Psoas muscle (tissue), 8 donors: ENCODE measurements at places on chromosomes 2 and 18. TPM values are rescaled to one million over a fixed set of nuclear protein-coding genes. Genes with fewer than 3 reads are reported as not detected.
A peak's percentile ranks its signal among the peaks of the same experiment; 100 is the strongest.

Gene SKA1
- not detected for total RNA-seq

Gene SIGLEC15
- not detected for total RNA-seq

Gene CIB4
- total RNA-seq: not detected

DNA sequence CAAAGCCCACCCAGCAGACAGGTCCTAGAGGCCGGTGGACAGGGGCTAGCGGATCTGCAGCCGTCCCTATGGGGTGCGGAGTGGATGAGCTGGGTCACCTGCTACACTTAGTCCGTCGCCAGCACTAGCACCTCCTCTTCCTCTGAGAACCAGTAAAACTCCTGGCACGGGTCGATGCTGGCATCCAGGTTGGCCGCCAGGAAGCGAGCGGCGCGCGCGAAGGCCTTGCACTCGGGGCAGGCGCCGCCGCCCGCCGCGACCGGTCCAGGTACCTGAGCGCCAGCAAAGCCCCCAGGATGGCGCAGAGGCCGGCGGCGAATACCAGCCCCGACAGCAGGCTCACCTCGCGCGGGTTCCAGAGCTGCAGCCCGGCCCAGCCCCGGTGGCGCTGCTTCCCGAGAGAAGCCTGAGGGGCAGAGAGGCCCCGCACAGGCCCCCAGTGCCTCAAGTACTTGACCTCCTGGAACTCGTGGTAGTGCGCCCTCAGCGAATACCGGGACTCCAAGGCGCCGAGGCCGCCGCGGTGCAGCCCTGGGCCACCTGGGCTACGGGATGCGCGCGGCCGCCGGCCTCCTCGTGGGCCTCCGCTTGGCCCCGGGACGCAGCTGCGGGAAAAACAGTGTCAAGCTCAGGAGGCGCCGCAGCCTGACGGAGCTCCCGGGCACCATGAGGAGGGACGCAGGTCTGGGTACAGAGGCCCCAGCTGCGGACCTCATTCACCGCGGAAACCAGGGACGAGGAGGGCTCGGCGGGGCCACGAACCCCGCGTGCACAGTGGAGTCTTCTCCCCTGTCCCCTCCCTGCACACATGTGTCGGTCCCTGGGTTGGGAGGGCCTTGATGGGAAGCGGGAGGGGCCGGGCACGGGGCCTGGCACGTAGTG lies 27.5 kb upstream of the ALPP start:
- DNase-seq: no peak

- no peak for DNase-seq
These were observed 2.0 kb downstream of the TCF4 start for GRCh38 chr18:55585920-55586561.

Gene LIMS4
- total RNA-seq: 5.9 TPM

- DNase-seq: no peak
These were observed 87.1 kb upstream of the CYP1B1 start for GRCh38 chr2:38163006-38163405.

- DNase-seq: no peak
These were observed 1915.0 kb upstream of the CELF4 start for GRCh38 chr18:39480494-39481195.

- peak; percentile 69 for DNase-seq
These were observed 460 bp upstream of the ZBTB7C start for GRCh38 chr18:48409591-48410094.

DNA sequence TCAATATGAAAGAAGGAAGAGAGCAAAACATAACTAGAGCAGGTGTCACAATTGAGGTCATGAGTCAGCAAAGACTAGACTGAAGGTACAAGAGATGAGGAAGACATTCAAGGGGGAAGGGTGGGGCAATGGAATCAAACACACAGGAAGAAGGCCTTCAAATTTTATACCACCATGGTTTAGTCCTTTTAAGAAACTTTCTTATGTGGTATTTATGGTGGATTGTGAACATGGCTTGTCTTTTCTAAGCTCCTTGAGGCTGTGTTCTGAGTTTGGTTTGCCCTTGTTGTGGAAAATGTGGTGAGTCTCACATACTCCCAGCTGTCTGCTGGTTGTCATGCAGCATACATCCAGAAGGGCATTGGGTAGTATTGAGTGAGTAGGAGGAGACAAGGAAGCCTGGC lies 62.1 kb downstream of the NABP1 start:
- no peak for DNase-seq

DNA sequence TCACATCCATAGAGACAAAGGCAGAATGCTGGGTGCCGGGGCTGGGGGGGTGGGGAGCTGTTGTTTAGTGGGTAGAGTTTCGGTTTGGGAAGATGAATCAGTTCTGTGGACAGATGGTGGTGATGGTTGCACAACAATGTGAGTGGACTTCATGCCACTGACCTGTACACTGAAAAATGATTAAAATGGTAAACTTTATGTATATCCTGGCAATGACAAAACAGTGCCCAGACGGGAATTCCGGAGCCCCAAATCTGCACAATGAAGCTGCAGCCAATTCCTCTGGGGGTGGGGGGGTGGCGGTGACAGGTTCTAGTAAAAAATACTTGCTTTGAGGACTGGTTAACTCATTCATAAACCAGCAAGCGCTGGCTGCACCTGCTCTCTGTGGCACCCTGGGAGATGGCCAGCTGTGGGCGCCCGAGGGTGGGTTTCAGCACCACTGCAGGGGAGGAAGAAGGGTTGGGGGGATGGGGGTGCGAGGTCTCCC lies 81.8 kb upstream of the HPCAL1 start:
- no peak for DNase-seq

Gene RGPD3
- 0.18 TPM for total RNA-seq

DNA sequence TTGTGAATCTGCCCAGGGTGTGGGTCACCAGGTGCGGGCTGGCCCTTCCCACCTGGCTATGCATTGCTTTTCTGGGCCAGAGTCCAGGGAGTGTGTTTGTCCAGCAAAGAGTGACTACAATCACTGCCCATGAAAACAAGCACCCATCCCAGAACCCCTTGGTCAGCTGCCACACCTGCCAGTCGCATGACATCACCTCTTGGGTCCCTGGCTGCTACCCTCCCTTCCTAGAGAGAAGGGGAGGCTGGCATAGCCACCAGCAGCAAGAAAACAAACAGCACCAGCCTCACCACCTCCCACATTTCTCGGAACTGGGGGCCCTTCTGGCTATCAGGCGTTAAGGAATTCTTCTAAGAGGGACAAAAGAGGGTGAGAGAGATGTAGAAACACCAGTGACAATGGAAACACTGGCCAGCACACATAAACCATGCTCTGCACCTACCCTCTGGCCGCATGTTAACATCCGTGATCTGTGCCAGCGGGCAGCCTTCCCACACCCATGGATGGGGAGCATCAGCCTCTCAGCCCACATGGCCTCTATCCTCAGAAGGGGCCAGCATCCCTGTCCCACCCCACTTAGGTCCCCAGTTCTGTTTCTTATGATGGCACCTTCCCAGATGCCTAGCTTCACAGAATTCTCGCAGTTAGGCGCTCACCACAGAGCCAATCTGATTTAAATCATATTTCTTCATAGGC lies 109.7 kb upstream of the GLI2 start:
- no peak for DNase-seq

DNA sequence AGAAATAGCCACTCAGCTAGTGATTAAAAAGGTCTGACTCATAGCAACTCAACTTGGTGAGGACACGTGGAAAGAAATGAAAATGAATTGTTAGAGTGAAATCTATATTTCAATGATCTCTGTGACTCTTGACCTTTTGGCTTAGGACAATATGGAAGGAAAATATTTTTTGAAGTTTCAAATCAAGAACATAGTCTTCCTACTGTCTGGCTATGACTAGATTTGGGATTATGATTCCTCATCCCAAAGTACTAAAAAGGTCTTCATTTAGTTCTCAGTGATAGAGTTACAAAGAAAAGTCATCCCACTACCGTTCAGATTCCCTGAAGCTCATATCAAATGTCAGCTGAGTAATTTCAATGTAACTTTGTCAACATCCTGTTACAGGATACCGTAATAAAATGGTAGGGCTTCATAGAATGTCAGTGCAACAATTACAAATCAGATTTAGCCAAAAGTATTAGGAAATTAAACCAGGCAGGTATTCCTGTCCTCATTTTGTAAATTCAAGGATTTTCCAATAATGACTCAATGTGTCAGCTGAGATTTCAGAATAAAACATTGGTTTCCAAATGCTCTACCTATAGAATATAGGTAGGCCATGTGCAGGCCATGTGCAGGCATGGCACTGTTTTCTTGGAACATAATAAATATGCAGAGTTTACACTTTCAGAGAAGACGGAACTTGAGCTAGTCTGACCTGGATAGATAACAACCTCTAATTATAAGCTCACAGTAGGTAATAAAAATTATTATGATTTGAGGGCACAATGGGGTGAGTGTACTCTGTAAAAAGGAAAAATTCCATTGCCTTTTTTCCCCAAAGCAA lies 36.0 kb downstream of the ANKRD29 start:
- DNase-seq: no peak

- no peak for DNase-seq
These were observed 53.0 kb downstream of the ZC3H8 start for GRCh38 chr2:112201696-112202430.

GRCh38 chr2:174023591-174024523 lies 58.7 kb upstream of the SP3 start:
- DNase-seq: peak; percentile 81

GRCh38 chr2:216189410-216189809 lies 80.3 kb downstream of the XRCC5 start:
- no peak for DNase-seq

- no peak for DNase-seq
These were observed 597.1 kb downstream of the ARHGAP15 start for GRCh38 chr2:143726151-143726845.

GRCh38 chr2:183059561-183059960 lies 19.0 kb upstream of the DUSP19 start:
- DNase-seq: no peak

DNA sequence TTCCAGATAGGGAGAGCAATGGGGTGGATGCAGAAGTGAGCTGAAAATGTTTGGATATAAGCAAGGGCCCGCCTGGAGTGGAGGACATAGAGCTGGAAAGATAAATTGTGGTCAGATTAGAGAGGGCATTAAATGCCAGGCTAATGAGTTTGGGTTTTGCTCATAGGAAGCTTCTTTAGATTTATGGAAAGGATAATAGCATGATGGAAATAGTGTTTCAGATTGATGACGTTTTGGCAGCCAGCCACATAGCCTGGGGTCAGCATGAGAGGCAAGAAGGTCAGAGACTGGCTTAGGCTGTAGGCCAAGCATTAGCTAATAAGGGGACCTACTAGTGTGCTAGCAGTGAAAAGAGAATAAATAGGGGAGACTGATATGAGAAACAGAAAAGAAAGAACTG lies 321.6 kb downstream of the STK39 start:
- no peak for DNase-seq

Gene LHCGR
- not detected for total RNA-seq

GRCh38 chr18:80232710-80233109 lies 14.6 kb downstream of the PARD6G start:
- no peak for DNase-seq

DNA sequence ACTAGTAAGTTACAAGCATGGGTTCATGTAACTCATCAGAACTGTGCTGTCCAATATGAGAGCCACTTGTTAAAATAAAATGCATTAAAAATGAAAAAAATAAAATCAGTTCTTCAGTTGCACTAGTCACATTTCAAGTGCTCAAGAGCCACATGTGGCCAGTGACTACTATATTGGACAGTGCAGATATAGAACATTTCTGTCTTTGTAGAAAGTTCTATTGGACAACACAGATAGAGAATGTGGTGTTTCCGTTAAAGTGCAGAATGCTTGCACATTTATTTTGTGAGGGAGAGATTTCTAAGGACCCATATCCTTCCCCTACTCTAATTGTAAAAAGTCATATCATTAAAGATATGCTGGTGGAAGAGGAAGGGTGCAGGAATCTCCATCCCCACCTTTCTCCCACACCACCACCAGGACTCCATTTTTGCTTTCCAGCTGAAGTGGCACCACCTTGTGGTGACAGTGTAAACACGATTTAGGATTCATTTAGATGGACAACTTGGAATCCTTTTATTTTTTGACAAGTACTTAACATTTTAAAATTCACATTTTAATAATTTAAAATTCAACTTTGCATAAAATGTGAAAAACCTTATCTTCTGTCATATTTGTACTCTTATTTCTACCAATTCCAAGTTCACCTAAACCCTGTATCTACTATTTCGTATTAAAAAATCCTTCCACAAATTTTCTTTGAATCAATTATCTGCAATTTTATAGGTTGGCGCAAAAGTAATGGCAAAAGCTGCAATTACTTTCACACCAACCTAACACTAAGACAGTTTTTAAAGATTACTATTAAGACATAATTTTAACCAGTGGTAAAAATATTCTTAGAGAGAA lies 9.4 kb upstream of the CD302 start:
- no peak for DNase-seq

DNA sequence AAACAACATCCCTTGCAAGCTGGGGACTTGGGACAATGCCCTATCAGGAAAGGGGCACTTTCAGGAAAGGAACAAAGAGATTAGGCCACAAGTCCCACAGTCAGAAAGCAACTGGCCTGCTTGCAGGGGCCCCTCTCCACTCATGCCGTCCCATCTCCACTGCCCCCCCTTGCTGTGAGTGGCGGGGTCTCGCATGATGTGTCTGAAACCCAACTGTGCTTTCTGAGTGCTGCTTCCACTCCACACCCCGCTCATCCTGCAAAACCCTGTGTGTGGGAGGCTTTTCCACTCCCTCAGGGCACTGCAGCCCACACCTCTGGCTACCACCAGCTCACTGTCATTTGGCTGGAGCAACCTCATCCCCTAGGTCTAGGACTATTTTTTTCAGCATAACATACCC lies 7.9 kb downstream of the HS6ST1 start:
- DNase-seq: peak; percentile 45

Gene IL18RAP
- 0.45 TPM for total RNA-seq

DNA sequence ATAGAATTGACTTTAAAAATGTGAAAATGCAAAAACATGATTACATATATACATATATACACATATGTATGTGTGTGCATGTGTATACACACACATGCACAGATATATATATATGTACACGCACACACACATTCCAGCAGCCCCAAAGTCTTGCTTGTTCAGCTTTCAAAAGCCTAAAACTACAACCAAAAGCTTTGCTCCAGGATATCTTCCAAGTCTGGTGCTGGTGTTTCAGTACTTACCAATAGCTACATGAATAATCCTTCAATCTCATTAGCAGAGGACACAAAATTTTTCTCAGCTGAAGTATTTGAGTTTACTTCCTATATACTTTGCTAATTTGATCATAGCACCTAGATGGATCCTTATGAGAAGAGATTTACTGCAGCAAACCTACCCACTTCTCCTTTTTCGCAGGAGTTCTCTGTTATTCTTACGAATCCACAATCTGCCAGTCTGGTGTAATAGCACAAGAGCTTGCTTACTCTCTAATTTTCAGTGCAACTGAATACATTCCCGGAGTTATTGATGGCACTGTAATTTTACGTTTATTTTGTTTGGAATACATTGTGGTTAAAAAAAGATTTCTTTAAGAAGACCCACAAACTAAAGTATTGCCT lies 553.3 kb downstream of the ARHGAP15 start:
- DNase-seq: no peak

- DNase-seq: no peak
These were observed 38.8 kb upstream of the SMAD7 start for GRCh38 chr18:48989304-48990303.

GRCh38 chr2:213246497-213247281 lies 37.6 kb upstream of the SPAG16 start:
- no peak for DNase-seq

- no peak for DNase-seq
These were observed 11.8 kb downstream of the NDUFA10 start for GRCh38 chr2:240013343-240013742.
